SW 1271 (cell line): ENCODE measurements at places on chromosomes 1 and 21.

- no peak for DNase-seq
Observed at GRCh38 chr1:89166705-89167104, 9.1 kb downstream of the GBP7 start.

- no peak for DNase-seq
Observed at GRCh38 chr1:76754730-76755129, 112.5 kb upstream of the ST6GALNAC5 start.

- DNase-seq: no peak
Observed at GRCh38 chr21:34733852-34734251, 65.1 kb downstream of the CLIC6 start.

GRCh38 chr1:168372861-168373371, 92.2 kb downstream of the TBX19 start:
- DNase-seq: no peak

DNA sequence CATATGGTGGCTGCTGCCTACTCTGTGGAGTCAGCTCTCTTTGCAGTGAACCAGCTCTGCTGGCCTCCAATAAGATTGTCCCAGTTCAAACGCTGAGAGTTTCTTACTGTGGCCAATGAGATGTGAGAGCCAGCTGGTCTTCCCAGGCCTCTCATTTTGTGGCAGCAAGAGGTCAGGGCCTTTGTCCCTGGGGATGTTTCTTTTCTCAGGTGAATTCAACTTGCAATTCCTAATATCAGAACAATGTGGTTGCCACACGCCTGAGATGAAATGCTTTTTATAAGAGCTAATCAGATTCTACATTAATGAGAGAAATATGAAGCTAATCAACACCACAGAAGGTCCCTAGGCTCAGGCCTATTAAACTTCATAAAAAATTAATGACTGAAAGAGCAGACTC, 660.1 kb upstream of the CAMK1G start:
- DNase-seq: no peak

DNA sequence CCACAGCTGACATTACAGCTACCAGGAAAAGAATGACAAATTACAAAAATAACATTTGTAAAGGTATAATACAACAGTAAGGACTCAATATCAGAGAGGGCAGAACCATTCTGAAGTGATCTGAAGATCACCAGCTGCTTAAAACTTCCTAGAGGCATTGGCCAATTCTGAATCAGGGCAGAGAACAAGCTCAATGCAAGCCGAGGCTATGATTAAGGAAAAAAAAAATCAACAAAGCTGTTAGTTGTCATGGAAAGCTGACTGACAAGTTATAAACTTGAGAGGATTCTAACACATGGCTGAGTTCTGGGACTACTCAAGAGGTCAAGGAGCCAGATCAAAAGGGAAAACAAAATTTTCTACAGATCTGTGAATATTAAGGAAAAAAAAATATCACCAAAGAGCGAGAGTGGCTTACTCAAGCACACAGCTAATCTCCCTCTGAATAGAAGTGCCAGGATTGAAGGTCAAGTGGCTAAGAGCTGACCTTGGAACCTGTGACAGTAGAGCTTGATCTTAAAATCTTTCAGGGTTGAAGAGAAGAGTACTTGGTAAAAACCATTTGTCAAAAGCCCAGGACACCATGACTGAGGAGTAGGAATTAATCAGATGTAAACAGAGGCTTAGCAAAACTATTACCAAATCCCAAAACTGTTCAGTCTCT, 383.4 kb downstream of the USP25 start:
- no peak for DNase-seq
